ENCODE measurements at places on chromosomes 13 and 19.
A peak's percentile ranks its signal among the peaks of the same experiment; 100 is the strongest.

DNA sequence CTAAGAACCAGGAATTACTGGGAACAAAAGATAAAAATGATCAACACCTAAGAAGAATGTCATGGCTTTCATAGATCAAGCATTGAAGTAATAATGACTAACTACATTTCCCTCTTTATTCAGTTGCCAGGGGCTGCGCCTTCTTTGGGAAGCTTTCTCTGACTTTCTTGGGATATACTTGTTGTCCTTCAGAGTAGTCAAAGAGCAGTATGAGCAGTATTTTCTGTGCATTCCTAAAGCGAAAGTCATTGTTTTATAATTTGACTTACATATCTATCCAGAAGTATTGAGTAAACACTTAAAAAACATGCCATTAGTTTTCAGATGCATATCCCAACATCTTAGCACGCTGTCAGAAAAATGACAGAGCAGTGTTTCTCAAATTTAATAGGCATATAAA lies 2412.4 kb downstream of the PCDH9 start:
- no peak for DNase-seq

GRCh38 chr13:99280166-99280565 lies 22.0 kb upstream of the GPR18 start:
- DNase-seq, result no peak

GRCh38 chr19:30752201-30752600 lies 380.0 kb downstream of the ZNF536 start:
- DNase-seq, result no peak

DNA sequence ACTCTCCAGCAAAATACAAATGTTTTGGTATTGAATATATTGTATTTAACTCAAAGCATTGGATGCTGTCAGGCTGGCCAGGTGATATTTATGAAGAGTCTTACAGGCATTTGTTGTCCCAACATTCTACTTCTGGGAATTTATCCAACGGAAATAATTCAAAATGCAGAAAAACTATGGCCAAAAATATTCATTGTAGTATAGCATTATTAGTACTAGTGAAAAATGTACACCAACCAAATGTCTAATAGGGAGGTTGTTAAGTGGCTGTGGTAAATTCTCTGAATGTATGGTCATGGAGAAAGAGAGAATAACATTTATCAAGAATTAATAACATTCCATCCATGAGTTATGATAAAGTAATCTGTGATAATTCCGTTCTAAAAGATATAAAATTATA lies 38.6 kb upstream of the GAS6 start:
- no peak for DNase-seq

DNA sequence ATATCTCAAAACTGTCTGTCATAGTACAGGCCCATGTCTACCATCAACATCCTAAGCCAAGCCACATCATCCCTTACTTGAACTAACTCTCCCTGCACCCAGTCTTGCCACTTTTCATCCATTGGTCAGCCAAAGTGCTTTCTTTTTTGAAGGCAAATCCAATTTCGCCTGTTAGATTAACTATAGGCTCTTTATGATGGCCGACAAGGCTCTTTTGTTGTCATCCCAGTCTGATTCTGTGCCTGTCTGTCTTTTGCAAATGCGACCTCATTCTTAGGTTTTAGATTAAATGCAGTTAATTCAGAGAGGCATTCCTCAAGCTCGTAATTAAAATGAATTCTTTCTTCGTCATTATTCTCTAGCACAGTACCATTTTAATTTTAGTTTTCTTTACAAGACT lies 148.3 kb downstream of the HS6ST3 start:
- DNase-seq, result no peak

DNA sequence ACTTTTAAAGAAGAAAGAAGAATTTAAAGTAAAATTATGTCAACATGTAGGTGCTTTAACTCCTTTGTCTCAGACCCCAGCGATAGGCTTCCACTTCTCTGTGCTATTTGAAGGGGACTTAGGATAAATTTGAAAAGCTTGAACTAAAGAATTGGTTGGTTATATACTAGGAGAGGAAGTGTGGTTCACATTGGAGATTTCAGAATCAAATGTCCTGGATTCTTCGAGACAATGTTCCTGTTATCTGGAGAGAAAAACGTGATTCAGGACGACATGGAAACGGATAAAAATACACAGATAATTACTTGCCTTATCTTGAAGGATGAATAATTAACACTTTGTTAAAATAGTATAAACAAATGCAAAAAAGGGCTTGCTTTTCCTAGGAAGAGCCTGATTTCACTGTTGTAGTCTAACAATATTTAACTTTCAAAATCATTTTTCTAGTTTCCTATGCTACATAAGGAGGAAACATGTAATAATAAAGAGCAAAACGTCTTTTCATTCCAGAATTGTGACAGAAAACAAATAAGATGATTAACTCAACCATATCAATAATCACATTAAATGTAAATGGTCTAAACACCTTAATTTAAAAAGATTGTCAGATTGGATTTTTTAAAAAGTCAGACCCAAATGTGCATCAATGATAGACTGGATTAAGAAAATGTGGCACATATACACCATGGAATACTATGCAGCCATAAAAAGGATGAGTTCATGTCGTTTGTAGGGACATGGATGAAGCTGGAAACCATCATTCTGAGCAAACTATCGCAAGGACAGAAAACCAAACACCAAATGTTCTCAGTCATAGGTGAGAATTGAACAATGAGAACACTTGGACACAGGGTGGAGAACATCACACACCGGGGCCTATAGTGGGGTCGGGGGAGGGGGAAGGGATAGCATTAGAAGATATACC lies 724 bp upstream of the ZNF780A start:
- no peak for DNase-seq

DNA sequence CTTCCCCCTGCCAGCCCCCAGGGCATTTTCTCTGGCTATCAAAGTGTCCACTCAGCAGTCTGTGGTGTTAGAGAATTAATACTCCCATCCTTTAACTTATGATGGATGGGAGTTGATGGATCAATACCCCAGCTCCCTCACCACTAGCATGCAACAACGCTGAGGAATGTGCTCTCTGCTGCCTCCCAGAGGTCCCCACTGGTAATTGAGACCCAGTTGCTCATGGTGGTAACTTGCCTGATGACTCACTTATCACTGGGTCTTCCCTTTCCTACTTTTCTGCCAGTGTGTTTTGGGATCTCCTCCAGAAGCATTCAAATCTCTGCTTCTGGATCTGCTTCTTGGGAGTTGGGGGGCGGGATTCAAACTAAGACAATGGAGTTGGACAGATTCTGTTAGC lies 20.3 kb upstream of the CACNA1A start:
- DNase-seq, result peak; percentile 56

- DNase-seq, result no peak
These were observed 18.5 kb upstream of the POP4 start for GRCh38 chr19:29587518-29587986.

DNA sequence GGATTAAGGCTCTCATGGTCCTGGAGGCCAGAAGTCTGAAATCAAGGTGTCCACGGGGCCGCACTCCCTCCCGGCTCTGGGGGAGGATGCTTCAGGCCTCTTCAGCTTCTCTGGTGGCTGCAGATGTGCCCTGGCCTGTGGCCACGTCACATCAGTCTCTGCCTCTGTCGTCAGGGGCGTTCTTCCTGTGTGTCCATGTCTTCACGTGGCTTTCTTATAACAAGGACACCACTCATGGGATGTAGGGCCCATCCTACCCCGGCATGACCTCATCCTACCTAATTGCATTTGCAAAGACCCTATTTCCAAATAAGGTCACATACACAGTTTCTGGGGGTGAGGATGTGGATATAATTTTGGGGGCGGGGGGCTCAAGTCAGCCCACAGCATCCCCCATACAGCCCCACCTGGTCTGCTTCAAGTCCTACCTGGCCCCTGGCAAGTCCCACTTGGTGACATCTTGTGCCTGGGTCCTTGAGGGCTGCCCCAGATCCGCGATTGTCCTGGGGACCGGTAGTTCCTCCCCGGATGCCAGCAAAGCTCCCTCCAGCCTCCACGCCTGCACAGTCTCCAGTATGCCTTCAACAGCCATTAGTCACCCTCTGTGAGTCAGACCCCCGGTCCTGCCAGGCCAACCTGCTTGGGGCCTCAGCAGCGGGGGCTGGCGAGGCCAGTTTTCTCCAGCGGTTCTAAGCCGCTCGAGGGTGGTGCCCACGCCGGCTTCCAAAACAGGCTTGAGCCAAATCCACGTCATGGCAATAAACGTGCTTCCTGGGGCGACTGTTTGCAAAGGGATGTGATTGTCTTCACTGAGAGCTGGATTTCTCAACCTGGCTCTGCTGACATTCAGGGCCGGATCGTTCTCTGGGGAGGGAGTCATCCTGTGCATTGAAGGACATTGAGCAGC lies 32.2 kb downstream of the MYO9B start:
- DNase-seq, result no peak

DNA sequence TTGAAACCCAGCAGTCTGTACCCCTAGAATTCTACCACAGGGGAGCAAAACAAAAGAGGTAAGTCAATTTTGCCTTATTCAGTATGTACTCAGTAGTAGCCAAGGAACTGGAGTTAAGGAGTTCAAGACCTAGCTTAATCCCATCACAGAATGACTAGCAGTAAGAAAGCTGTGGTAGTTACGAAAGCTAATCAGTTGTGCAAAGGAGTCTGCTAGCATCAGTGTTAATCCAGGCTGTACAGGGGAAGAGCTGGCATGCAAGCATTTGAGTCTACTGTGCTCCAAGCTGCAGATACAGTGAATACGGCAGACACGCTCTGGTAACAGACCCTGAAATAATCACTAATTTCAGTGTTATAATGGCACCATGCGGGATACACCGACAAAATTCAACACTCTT lies 4.7 kb downstream of the DNMT1 start:
- DNase-seq, result no peak

DNA sequence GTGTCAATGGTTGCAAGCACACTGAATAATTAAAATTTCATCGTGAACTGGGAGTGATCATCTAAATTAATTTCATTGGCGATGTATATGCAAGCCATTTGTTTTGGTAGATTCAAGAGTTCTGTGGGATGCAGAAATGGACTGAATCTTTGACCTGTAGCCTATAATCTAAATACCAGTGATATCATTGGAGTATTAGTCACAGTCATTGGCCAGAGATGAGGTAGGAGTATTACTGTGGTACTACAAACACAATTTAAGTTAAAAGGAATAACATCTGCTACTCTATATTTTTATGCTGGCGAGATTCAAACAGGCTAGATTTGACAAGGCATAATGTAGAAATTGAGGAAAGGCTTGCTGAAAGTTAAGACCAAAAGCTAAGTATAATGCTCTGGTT lies 14.0 kb downstream of the FRY start:
- no peak for DNase-seq

DNA sequence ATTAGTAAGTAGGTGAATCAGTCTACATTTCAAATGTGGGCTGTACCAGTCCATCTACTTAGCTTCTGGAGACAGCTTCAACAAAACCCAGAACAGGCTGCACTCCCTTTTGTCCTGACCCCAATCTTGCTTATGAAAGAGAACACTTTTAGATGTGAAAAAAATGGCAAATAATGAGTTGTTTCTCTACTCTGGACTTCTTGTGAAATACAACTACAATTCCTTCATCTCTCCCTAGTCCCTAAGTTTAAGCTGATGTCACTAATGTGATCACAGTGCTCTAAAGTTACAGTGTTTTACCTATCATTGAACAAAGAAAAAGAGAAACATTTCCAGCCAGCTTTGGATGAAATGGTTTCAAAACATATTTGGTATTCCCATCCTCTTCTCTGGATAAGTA lies 183.9 kb downstream of the LHFPL6 start:
- no peak for DNase-seq

- peak; percentile 37 for DNase-seq
These were observed 14.0 kb downstream of the SCGB2B2 start for GRCh38 chr19:34662919-34663318.

- DNase-seq, result no peak
These were observed 7.3 kb downstream of the SGTA start for GRCh38 chr19:2775556-2776430.

DNA sequence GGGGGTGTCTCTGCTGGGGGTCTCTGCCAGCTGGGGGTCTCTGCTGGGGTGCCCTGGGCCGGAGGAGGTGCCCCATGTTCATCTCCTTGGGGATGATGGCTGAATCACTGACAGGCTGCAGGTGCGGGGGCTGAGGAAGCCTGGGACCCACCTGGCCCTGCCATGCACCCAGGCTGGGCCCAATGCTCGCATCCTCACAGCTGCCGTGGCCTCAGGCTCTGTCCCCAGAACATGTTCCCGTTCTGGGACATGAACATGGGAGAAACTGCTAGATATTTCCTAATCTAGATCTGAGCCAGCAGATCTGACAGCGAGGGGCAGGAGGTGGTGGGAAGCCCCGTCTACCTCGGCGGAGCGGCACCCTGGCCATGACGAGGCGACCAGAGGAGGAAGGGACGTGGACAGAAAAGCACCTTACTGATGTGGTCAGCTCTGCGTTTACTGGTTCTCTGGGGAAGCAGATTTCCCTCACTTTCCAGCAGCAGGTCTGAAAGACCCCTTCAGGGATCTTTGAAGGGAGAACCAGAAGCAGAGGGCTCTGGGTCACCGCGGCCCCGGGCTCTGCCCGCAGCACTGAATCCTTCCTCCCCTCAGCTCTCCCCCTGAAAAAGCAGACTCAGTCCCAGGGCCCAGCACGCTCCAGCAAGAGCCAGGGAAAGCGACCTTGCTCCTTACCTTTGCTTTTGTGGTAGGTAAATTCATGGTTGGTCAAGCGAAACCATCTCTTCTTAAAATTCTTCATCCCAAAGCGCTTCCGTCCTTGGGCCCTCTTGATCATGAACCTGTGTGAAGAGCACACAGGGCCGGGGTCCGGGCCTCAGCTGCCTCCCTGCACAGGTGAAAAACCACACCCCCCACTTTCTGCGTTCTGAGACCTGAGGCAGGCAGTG lies 26.5 kb upstream of the C13orf46 start:
- DNase-seq, result no peak

DNA sequence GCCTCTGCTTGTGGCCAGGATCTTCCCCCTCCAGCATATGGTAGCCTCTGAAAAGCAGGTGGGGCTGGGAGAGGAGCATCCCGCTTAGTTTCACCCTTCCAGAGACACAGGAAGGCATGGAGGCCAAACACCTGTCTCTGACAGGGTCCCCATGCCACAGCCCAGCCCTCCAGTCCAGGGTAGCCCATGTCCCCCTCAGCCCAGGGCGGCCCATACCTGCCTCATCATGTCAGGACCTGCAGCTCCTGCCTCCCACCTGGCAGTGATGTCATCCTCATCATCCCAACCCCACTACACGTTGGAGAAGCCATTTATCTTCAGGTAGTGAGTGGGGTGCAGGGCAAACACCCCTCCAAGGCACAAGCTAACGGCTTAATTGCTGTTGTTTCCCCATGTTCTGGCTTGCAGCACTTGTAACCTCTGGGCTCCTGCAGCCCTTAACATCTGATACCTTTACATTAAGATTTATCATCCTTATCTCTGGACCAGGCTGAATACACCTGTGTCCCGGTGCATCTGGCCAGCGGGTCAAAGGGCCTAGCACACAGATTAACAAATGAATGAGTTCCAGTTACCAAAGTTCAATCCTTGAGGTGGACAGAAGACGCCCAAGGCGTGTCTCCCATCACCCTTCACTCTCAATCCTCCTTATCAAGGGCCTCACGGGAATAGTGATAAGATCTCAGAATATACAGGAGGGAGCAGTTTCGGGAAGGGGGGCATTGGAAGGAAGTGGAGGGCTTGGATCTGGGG lies 22.2 kb downstream of the ZNF175 start:
- DNase-seq, result peak; percentile 26

GRCh38 chr13:100195568-100195967 lies 106.7 kb downstream of the PCCA start:
- no peak for DNase-seq

- DNase-seq, result peak; percentile 25
These were observed 881 bp downstream of the ZNF20 start for GRCh38 chr19:12139269-12139668.

- DNase-seq, result no peak
These were observed 351.4 kb downstream of the SLITRK5 start for GRCh38 chr13:88022431-88023208.

- DNase-seq, result no peak
These were observed 15.0 kb upstream of the SLC35E1 start for GRCh38 chr19:16586991-16587832.
